GM23338 (cell line): ENCODE measurements at places on chromosomes 5 and 9. TPM values are rescaled to one million over a fixed set of nuclear protein-coding genes. Genes with fewer than 3 reads are reported as not detected.

The BTNL8 gene
- 0.23 TPM in 1 of 2 replicates, not detected in the other for polyA plus RNA-seq

The SPINK7 gene
- not detected in 2 replicates for polyA plus RNA-seq

The ENTPD2 gene
- 1.8 and 2.9 TPM in 2 replicates for polyA plus RNA-seq

The SPOCK1 gene
- 6.9 and 8.2 TPM in 2 replicates for polyA plus RNA-seq

The SHISAL2B gene
- 21.1 and 24.4 TPM in 2 replicates for polyA plus RNA-seq

The PTGER4 gene
- 0.82 and 1.1 TPM in 2 replicates for polyA plus RNA-seq

The RLN2 gene
- polyA plus RNA-seq, result 9.5 and 10.6 TPM in 2 replicates

The NUTM2F gene
- 0.19 TPM in 1 of 2 replicates, not detected in the other for polyA plus RNA-seq

The QRFP gene
- not detected in 2 replicates for polyA plus RNA-seq

The ACTBL2 gene
- not detected in 2 replicates for polyA plus RNA-seq

The CDH6 gene
- 0.42 and 0.60 TPM in 2 replicates for polyA plus RNA-seq

The PCDHA8 gene
- 0.56 and 0.86 TPM in 2 replicates for polyA plus RNA-seq

The SLC1A3 gene
- 30.4 and 40.7 TPM in 2 replicates for polyA plus RNA-seq

The GFM2 gene
- polyA plus RNA-seq, result 26.6 and 28.5 TPM in 2 replicates

The LCN1 gene
- polyA plus RNA-seq, result 0.27 TPM in 1 of 2 replicates, not detected in the other

The LAMC3 gene
- polyA plus RNA-seq, result 8.2 and 9.0 TPM in 2 replicates

The ODF2 gene
- polyA plus RNA-seq, result 13.2 and 17.5 TPM in 2 replicates

The PRR7 gene
- polyA plus RNA-seq, result 7.6 and 7.7 TPM in 2 replicates

The PCDHGA4 gene
- 0.33 and 0.99 TPM in 2 replicates for polyA plus RNA-seq

The IL4 gene
- polyA plus RNA-seq, result not detected in 2 replicates

The MYMK gene
- polyA plus RNA-seq, result 0.54 TPM in 1 of 2 replicates, not detected in the other

The RNF183 gene
- polyA plus RNA-seq, result 0.24 and 0.42 TPM in 2 replicates

The RAD17 gene
- polyA plus RNA-seq, result 38.8 and 44.0 TPM in 2 replicates

The LEAP2 gene
- polyA plus RNA-seq, result 1.5 and 1.6 TPM in 2 replicates

The FRRS1L gene
- polyA plus RNA-seq, result 0.37 and 0.54 TPM in 2 replicates
